ENCODE measurements at places on chromosomes 5 and 9. TPM values are rescaled to one million over a fixed set of nuclear protein-coding genes. Genes with fewer than 3 reads are reported as not detected.

Gene IL9
- not detected for polyA plus RNA-seq

Gene CTSV
- polyA plus RNA-seq: 0.58 TPM

Gene NTNG2
- polyA plus RNA-seq: 0.93 TPM

Gene TRIM7
- polyA plus RNA-seq: 1.1 TPM

Gene STOML2
- 151 TPM for polyA plus RNA-seq

Gene C9orf43
- polyA plus RNA-seq: 0.56 TPM

Gene EPB41L4B
- 1.5 TPM for polyA plus RNA-seq

DNA sequence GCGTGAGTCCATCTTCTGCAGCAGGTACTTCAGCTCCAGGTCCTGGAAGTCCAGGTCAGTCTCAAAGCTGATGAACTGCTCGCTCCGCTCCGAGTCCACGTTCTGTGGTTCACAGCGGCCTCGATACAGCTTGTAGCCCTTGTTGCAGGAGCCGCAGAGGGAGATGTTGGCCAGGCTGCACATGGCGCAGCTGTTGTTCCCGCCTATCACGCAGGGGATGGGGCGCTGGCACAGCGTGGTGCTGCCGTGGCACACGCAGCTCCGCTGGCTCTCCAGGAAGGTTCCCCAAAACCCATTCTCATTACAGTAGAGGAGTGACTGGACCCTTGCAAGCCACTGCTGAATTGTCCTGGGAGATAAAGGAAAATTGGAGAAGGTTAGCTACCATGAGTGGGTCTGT lies 201.4 kb downstream of the BRINP1 start:
- DNase-seq: no peak

DNA sequence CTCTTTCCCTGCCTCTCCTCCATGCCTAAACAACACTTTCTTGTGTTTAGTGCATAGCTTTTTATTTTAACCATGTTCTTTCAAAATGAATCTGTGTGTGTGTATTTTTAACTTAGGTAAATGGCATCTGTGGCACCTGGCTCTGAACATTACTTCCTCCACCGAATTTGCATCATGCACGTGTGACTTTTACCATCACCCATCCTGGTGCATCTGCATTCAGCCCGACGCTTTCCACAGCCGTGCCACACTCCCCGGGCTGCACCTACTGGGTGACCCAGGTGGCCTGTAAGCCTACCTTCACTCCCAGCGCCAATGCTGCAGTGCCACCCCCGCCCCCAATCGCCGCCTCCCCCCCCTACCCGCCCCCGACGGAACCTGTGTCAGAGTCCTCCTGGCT lies 12.7 kb upstream of the FCN1 start:
- DNase-seq: no peak

GRCh38 chr9:114592356-114592755 lies 4.8 kb downstream of the ATP6V1G1 start:
- DNase-seq: no peak

GRCh38 chr5:168620807-168621206 lies 41.6 kb upstream of the PANK3 start:
- no peak for DNase-seq

GRCh38 chr5:103224118-103224893 lies 34.3 kb upstream of the MACIR start:
- DNase-seq: no peak
